ENCODE measurements at places on chromosomes 1 and 21. TPM values are rescaled to one million over a fixed set of nuclear protein-coding genes. Genes with fewer than 3 reads are reported as not detected.

GRCh38 chr1:109895720-109896504 is 14.7 kb upstream of the CSF1 start:
- no peak overlapping the region for H3K4me3 ChIP-seq
- peak overlapping the region; percentile 40 for H3K27ac ChIP-seq

- no peaks in the 10 kb centered on the region for H3K36me3 ChIP-seq
- no peak overlapping the region for H3K27ac ChIP-seq
- H3K27me3 ChIP-seq, result no peaks in the 10 kb centered on the region
Measured at GRCh38 chr1:7418442-7419080, 352.5 kb upstream of the VAMP3 start.

DNA sequence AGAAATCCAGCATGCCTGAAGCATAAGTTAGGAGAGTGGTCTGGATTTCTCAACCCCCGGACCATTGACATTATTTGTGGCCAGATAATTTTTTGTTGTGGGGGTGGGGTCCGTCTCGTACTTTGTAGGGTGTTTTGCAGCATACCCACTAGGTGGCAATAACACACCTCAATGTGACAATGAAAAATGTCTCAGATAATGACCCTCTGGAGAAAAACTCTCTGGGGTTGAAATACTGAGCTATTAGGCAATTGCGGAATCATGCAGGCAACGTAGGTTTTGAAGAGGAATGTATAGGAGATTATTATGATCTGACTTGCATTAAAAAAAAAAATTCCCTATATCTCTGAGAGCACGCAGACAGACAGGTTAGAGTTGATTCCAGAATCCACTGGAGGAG is 25.3 kb upstream of the RRP15 start:
- no peaks in the 10 kb centered on the region for H3K4me1 ChIP-seq
- H3K4me3 ChIP-seq, result no peak overlapping the region
- no peak for DNase-seq
- no peak overlapping the region for H3K27ac ChIP-seq
- peaks cover 5% of the 10 kb centered on the region for H3K27me3 ChIP-seq

GRCh38 chr21:33332143-33332542 is 7.4 kb downstream of the IFNAR1 start:
- H3K4me1 ChIP-seq, result peaks cover 5% of the 10 kb centered on the region
- no peaks in the 10 kb centered on the region for H3K27me3 ChIP-seq
- H3K27ac ChIP-seq, result no peak overlapping the region
- no peak overlapping the region for H3K4me3 ChIP-seq
- peaks cover 19% of the 10 kb centered on the region for H3K36me3 ChIP-seq

- peak overlapping the region; percentile 86 for H3K27ac ChIP-seq
- peak; percentile 82 for DNase-seq
- H3K27me3 ChIP-seq, result no peaks in the 10 kb centered on the region
- peak overlapping the region; percentile 49 for H3K4me3 ChIP-seq
- H3K4me1 ChIP-seq, result peaks cover 43% of the 10 kb centered on the region
- peaks cover 2% of the 10 kb centered on the region for H3K36me3 ChIP-seq
Measured at GRCh38 chr1:2132222-2133038, 62.1 kb downstream of the FAAP20 start.

DNA sequence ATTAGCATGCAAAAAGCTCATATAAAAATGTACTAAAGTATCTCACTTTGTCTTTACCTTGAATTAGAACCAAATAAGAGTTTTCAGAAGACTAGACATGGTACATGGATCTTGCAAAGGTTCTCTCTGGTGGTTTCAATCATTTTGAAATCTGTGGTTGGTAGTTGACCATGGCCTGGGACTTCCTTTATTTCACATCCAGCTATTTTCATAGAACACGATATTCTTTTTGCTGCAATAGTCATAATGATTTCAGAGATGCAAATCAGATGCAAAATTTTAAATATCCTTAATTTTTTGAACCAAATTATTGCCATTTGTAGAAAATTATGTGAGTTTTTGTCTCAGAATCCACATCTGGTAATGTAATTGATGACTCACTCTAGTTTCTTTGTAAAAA is 375.1 kb upstream of the ZP4 start:
- no peak for DNase-seq
- no peak overlapping the region for H3K4me3 ChIP-seq
- H3K27me3 ChIP-seq, result no peaks in the 10 kb centered on the region
- no peaks in the 10 kb centered on the region for H3K36me3 ChIP-seq

GRCh38 chr1:19310720-19311502 is 1.0 kb downstream of the AKR7A2 start:
- no peak overlapping the region for H3K27ac ChIP-seq
- H3K4me1 ChIP-seq, result peaks cover 53% of the 10 kb centered on the region
- no peak for DNase-seq

- no peak overlapping the region for H3K4me3 ChIP-seq
- no peak for DNase-seq
- H3K4me1 ChIP-seq, result peaks cover 28% of the 10 kb centered on the region
- H3K27ac ChIP-seq, result no peak overlapping the region
- H3K27me3 ChIP-seq, result no peaks in the 10 kb centered on the region
Measured at GRCh38 chr1:227884370-227885134, 63.2 kb downstream of the WNT9A start.

DNA sequence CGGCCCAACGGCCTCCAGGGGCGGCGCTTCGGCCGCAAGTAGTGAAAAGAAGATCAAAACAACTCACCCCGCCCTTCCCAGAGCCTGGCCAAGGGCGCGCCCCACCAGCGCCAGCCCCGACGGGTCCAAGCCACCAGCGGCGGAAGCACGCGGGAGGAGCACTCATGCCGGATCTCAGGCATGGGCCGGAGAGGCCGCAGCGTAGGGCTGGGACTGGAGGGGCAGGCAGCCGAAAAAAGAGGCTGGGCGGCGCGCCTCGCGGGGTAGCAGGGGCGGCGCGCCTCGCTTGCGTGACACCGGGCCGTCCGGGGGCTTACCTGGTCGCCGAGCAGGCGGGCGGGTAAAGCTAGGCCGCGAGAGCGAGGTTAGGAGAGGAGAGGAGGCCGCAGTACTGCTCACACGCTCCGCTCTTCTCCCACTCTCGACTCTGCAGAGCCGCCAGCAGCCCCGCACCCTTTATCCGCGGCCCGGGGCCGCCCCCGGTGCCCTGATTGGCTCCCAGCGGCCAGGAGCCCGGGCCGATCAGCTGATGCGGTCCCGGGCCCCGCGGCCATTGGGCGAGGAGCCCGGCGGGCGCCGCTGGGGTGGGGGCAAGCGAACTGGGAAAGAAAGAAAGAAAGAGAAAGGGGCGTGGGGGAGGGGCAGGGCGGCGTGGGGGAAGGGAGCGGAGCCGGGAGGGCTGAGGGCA is at the start of gene GLUL:
TSS of gene GLUL (minus strand) at position 429 of the 688 bp plus-strand sequence. CDS start 3,053 bp downstream, outside the sequence.
- peaks cover 50% of the 10 kb centered on the region for H3K4me1 ChIP-seq
- peak; percentile 95 for DNase-seq
- H3K27me3 ChIP-seq, result no peaks in the 10 kb centered on the region
- H3K4me3 ChIP-seq, result peak within 1 kb of the TSS; percentile 83
- H3K36me3 ChIP-seq, result peaks cover 25% of the 10 kb centered on the region
- peak within 1 kb of the TSS; percentile 99 for H3K27ac ChIP-seq

GRCh38 chr1:183597656-183598347 is 7.5 kb upstream of the NCF2 start:
- H3K27me3 ChIP-seq, result no peaks in the 10 kb centered on the region
- H3K36me3 ChIP-seq, result no peaks in the 10 kb centered on the region
- H3K4me3 ChIP-seq, result no peak overlapping the region
- DNase-seq, result no peak

- DNase-seq, result no peak
- no peak overlapping the region for H3K27ac ChIP-seq
- H3K27me3 ChIP-seq, result no peaks in the 10 kb centered on the region
- peaks cover 77% of the 10 kb centered on the region for H3K36me3 ChIP-seq
Measured at GRCh38 chr1:225412803-225413351, 15.0 kb downstream of the LBR start.

- H3K4me3 ChIP-seq, result no peak overlapping the region
- DNase-seq, result no peak
- H3K27ac ChIP-seq, result no peak overlapping the region
- no peaks in the 10 kb centered on the region for H3K36me3 ChIP-seq
- no peaks in the 10 kb centered on the region for H3K27me3 ChIP-seq
Measured at GRCh38 chr1:203935321-203935720, 73.9 kb downstream of the SNRPE start.

- no peaks in the 10 kb centered on the region for H3K27me3 ChIP-seq
- DNase-seq, result no peak
- no peaks in the 10 kb centered on the region for H3K4me1 ChIP-seq
- no peak overlapping the region for H3K27ac ChIP-seq
- peaks cover 8% of the 10 kb centered on the region for H3K36me3 ChIP-seq
Measured at GRCh38 chr21:36759348-36760083, 60.6 kb downstream of the SIM2 start.

DNA sequence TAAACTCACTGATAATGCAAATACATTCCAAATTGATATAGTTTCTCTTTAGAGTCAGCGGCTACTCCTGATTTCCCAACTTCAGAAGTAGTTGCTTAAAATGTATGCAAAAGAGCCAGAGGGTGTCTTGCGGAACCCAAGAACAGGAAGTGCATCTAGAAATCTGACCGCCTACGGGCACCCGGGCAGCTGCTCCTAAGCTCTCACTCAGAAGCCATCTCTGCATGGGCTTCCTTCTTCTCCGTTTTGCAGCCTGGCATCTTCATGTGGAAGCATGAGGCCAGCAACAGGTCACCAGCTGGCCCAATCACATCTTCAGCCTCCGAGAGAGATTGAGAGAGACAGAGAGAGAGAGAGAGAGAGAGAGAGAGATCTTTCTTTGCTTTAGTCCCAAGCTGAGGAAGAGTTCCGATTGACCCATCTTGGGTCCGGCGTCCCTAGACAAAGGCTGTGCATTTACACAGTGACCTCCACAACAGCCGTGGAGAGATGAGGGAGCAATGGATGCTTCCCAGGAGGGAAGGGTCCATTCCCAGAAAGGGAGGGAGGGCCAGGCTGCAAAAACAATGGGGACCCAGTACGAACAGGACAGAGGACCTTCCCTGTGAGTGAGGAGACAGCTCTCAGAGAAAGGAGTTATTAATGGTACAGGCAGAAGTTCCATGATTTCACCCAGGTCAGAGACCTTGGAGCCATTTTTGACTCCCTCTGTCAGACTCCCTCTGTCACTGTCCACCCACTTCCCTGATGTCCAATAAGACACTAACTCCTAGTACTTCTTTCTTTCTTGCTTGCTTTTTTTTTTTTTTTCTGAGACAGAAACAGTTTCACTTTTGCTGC is 28.2 kb upstream of the SLC30A1 start:
- no peak for DNase-seq
- no peaks in the 10 kb centered on the region for H3K36me3 ChIP-seq
- H3K4me3 ChIP-seq, result peak overlapping the region; percentile 17
- no peak overlapping the region for H3K27ac ChIP-seq
- H3K4me1 ChIP-seq, result peaks cover 29% of the 10 kb centered on the region

DNA sequence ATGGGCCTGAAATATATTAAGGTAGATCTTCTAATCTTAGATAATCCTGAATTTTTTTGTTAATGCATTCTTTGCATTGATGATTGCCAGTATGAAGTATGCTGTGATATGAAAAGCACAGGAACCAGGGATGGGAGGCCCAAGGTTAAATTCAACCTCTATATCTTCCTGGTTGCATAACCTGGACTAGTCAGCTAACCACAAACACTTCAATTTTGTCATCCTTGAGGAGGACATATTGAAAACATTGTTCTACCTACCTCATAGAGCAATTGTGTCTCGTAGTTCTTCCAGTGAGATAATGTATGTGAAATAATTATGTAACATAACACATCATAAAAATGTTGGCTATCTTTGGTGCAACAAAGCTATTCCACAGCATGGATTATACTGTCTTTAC is 25.6 kb downstream of the PDC start:
- no peaks in the 10 kb centered on the region for H3K27me3 ChIP-seq
- no peak overlapping the region for H3K27ac ChIP-seq
- H3K4me1 ChIP-seq, result no peaks in the 10 kb centered on the region
- DNase-seq, result no peak
- no peak overlapping the region for H3K4me3 ChIP-seq

DNA sequence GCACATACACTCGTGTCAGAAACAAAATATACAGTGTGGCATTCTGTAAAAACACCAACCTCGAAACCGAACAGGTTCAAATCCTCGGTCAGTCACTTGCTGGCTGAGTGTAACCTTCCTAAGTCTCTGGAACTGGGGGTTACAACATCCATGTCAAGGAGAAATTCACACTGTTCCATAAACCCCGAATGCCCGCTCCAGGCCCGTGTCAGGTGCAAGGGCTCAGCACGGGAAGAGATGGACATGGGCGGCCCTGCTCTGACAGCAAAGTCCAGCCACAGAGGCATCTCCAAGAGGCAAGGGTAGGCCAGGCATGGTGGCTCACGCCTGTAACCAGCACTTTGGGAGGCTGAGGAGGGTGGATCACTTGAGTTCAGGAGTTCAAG is 79.5 kb downstream of the SLC66A1 start:
- H3K27me3 ChIP-seq, result no peaks in the 10 kb centered on the region
- H3K36me3 ChIP-seq, result no peaks in the 10 kb centered on the region
- no peak for DNase-seq
- H3K4me3 ChIP-seq, result peak overlapping the region; percentile 20
- H3K4me1 ChIP-seq, result peaks cover 73% of the 10 kb centered on the region
- H3K27ac ChIP-seq, result peak overlapping the region; percentile 69

DNA sequence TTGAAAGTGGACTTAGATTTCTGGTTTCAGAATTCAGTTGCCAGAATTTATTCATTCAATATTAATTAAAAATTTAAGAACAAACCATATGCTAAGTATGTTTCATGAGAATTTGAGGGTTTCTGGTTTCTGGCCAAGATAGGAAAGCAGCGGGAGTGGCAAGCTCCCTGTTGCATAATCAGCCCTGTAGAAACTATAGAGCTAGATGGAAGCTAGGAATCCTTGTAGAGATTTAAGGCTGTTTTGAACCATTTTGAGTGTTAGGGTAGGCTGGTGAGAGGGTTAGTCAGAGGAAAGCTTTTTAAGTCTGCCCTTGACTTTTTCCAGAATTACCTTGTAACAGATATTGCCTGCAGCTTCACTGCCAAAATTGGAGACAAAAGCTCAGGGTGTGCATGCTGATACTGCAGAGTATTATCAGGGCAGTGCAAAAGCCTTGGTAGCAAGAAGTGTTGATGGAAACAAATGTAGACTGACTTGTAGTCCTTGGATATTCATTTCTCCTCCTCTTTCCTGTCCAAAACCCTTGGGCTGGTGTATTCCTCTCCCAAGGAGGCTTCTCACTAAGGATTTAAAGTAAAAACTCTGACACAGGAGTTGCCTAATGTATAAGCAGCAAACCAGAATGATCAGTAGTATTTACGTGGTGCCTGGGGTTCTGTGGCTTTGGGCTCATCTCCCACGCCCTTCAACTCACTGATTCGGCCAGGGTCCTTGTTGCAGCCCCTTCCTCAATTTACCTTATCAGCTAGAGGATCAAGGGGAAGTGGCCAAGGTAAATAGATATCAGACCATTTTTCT is 12.6 kb upstream of the GIPC2 start:
- no peaks in the 10 kb centered on the region for H3K27me3 ChIP-seq
- no peaks in the 10 kb centered on the region for H3K36me3 ChIP-seq
- DNase-seq, result no peak
- H3K27ac ChIP-seq, result peak overlapping the region; percentile 68

- H3K36me3 ChIP-seq, result no peaks in the 10 kb centered on the region
- no peak overlapping the region for H3K4me3 ChIP-seq
- no peaks in the 10 kb centered on the region for H3K27me3 ChIP-seq
- DNase-seq, result no peak
- no peaks in the 10 kb centered on the region for H3K4me1 ChIP-seq
Measured at GRCh38 chr1:206070627-206071304, 17.8 kb downstream of the RHEX start.

- H3K27me3 ChIP-seq, result no peaks in the 10 kb centered on the region
- H3K36me3 ChIP-seq, result no peaks in the 10 kb centered on the region
- H3K4me3 ChIP-seq, result peak overlapping the region; percentile 8
Measured at GRCh38 chr1:54153535-54154439, 987 bp upstream of the CDCP2 start.

Gene GOLPH3L
- 18.9 TPM for total RNA-seq

Gene ILDR2
- total RNA-seq, result 0.48 TPM

Gene CD164L2
- 14.3 TPM for total RNA-seq

Gene SYCP1
- total RNA-seq, result not detected

Gene TNFRSF9
- not detected for total RNA-seq

Gene STMN1
- 33.6 TPM for total RNA-seq

Gene FCRL1
- total RNA-seq, result not detected

Gene PGLYRP3
- total RNA-seq, result 53.2 TPM

Gene KRTAP7-1
- 9.4 TPM for total RNA-seq

Gene MEX3A
- total RNA-seq, result 0.56 TPM

Data from suprapubic skin (tissue), 4 donors.